CD4-positive, alpha-beta T cell treated with Interleukin-6 at 100 ng/mL for 8 hours (primary cell): ENCODE measurements at places on chromosomes 4 and X.

GRCh38 chr4:44632089-44632488 lies 19.3 kb downstream of the YIPF7 start:
- no peak for DNase-seq

DNA sequence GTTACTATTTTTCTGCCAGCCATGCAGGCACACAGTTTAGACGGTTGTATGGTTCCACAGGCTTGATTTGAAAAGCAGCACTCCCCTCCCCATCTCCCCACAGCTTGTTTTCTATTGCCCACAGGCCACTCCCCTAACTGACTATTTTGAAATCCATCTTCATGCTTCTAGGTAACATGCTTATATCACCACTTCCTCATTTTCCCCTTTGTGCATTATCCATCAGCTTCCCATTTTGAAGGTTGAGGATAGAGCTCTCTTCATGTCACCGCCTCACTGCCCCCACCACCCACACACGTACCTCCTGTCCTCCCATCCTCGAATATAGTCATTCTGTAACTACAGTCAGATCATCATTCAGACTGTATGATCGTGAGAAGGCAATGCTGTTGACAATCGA lies 224.7 kb downstream of the MID1 start:
- no peak for DNase-seq

GRCh38 chrX:154409222-154409871 lies at the start of gene DNASE1L1:
TSS of gene DNASE1L1 (minus strand) at chrX:154409254. CDS start at chrX:154405568, 3,686 bp downstream.
- no peak for DNase-seq

DNA sequence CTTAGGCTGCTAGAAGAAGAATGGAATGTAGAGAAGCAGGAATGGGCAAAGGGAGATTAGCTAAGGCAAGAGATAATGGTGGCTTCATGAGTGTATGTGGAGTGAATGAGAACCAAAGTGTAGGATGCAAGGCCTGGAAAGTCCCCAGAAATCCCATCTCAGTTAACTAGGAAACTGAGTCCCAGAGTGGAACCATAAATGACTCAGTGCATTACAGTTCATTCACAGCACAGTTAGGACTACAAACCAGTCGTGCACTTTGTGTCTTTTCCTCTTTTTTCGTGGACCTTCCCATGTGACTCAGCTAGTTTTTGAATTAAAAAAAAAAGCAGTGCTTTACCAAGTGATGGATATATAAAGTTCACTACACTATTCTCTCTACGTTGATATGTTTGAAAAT lies 27.7 kb upstream of the REST start:
- DNase-seq, result no peak

- no peak for DNase-seq
Measured at GRCh38 chrX:52870046-52870445, 2.2 kb upstream of the XAGE3 start.

- no peak for DNase-seq
Measured at GRCh38 chr4:100421361-100421978, 96.4 kb downstream of the EMCN start.
